ENCODE measurements at places on chromosomes 3 and 15.

GRCh38 chr3:36477655-36478054 lies 97.4 kb downstream of the STAC start:
- no peak for ATAC-seq

- ATAC-seq: no peak
Measured at GRCh38 chr3:14248849-14249523, 70.4 kb downstream of the LSM3 start.

- peak; percentile 86 for ATAC-seq
Measured at GRCh38 chr15:74781431-74782258, at the start of gene CSK. Gene CSK, plus strand, starts transcription at chr15:74782080. Its CDS starts 16,218 bp downstream, at chr15:74798298.

DNA sequence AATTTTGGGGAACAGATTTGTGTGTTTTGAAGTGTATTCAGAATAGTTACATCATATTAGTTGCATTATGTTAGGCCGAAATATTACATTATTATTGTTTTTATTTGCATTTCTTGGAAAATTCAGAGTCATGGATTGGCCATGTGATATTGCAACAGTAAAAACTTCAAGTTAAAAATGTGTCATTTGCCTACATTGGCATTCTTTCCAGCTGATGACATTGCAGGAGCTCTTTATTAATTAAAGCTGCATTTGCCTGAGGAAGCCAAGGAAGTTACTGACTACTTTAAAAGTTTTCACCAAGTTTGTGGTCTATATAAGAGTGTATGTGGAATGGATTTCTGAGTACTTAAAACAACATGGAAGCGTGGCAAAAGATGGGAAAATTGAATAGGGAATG lies 726.4 kb upstream of the SGO1 start:
- no peak for ATAC-seq

Measured in motor neuron (in vitro differentiated cells).